Memory B cell (primary cell): ENCODE measurements at places on chromosomes 11 and 22.

DNA sequence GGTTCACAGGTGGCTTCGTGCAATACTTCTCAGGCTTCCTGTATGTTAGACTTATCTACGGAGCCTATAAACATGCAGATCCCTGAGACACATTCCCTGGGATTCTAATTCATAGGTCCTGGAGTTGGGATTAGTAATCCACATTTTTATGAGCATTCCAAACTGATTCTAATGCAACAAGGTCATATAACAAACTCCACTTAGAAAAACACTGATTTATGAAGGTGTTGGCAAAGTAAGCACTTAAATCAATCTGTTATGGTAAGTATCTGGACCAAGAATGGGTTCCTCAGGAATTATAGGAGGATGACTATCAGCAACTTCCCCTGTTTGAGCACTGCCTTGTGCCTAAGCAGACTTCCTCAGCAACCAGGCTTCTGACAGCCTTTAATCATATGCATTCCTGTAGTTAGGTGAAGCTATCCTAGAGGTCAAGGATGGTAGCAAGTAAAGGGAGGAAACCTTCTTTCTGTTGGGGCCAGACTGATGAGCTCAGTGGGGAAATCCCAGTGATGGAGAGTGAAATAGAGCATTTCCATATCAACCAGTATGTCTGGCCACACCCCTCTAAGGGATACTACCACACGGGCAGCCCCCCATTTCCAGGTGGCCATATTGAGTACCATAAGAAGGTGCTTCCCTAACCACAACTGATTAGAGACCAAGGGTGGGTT, 89.6 kb downstream of the RASSF10 start:
- no peak for DNase-seq

DNA sequence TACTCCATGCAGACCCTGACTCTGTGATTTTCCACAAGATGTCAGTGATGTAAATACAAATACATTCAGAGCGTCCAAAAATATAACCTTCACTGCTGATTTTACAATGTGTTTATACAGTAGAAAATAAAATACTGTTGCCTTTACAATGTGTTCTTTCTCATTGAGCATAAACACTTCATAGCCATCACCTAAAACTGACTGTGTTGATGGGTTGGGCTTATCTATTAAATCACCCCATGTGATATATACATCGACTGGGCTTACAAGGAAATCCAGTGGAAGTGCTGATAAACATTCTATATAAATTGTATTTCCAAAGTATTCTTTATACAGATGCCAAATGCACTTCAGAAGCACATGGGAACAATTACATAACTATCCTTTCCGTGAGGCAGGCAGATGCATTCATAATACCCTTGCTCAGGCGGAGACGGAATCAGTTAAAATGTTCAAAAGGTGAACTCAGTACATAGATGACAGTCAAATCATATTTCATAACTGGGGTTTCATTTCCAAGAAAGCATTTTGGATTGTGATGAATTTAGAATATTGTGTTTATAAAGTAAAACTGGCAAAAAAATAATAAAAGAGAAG, 27.7 kb downstream of the DDI1 start:
- DNase-seq = no peak

DNA sequence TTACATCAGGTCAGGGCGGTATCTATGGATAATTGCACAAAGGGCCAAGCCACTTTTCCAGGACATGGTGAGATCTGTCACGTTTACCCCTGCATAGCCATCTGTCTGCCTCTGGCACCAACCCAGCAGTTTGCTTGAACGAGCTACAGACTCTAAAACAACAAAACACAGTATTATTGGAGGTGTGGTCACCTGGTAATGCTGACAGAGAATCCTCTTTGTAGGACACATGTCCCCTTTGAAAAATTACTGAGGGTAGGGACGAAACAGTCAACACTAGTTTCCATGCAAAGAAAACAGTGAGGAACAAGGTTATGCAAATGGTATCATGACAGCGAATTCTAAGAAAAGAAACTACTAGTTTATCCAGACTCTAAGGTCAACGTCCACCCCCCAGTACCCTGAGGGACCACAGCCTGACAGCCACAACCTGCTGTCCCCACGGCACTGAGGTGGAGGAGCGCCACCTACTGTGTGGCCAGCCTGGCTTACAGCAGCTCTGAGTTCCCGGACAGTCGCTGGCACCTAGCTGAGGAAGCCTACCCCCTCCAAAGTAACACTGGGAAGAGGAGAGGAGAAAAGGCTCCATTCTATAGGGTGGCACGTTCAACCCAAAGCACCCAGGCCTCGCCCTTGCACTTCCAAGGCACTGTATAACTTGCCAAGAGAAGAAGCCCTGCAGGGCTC, 117.4 kb upstream of the BID start:
- DNase-seq = no peak

DNA sequence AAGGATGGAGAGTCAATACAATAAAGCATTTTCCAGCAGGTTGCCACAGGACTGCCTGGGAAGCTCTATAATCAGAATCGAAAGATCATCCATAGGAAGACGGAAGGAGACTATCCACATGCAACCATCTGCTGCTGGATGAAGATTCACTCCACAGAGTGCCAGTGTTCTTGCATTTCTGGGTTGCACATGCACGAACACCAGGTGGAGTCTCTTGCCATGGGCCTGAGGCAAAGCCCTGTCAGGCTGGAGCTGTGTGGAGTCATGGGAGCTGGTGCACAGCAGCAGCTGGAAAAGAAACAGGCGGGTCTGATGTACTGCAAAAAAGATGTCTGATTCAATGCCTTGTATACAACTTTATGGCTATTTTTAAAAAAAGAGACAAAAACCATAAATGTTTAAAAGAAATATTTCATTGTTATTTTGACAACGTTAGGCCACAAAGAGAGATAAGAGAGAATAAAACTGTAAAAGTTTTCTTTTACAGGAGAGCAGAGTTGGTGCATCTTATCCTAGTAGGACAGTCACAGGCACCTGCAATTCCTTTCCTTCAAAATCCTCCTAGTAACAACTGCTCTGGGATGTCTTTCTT, 12.9 kb upstream of the FAT3 start:
- no peak for DNase-seq

DNA sequence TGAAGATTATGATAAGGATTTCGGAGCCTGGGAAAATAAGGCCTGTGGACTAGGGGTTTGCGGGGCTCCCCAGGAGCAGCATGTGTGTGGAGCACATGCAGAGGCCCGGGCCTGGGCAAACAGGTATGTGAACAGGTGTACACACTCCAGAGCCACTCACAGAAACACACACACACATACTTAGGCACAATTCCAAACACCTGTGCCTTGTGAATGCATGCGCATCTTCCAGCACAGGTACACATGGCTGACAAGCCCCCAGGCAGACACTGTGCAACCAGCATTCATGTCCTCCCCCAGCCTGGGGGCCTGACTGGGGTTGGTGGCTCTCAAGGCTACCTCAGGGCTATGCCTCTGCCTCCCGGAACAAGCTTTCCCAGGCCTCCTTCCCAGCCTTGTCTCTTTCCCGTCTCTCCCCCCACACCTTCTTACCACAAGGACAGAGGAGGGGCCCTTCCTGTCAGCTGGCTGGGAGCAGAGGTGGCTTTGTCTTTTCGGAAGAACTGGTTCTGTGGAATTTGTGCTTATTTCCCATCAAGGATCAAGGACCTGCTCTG, 2.6 kb upstream of the P2RY6 start:
- no peak for DNase-seq

DNA sequence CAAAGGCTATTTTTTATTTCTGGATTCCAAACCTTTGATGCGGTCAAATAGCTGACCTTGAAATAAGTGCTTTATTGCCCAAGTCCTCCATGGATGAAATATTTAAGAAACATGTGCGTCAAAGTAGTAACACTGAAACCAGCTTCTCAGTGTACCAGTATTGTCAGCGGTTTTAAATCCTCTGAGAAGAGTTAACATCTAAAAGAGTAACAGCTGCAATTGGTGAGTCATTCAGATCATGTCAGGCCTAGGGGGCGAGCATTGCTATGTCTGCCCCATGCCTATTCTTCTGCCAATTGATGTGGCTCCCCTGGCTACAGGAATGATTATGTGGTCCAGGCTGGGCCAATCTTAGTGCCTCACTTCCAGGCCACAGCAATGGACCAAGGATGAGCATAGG, 263.3 kb upstream of the SORL1-AS1 start:
- DNase-seq = no peak

DNA sequence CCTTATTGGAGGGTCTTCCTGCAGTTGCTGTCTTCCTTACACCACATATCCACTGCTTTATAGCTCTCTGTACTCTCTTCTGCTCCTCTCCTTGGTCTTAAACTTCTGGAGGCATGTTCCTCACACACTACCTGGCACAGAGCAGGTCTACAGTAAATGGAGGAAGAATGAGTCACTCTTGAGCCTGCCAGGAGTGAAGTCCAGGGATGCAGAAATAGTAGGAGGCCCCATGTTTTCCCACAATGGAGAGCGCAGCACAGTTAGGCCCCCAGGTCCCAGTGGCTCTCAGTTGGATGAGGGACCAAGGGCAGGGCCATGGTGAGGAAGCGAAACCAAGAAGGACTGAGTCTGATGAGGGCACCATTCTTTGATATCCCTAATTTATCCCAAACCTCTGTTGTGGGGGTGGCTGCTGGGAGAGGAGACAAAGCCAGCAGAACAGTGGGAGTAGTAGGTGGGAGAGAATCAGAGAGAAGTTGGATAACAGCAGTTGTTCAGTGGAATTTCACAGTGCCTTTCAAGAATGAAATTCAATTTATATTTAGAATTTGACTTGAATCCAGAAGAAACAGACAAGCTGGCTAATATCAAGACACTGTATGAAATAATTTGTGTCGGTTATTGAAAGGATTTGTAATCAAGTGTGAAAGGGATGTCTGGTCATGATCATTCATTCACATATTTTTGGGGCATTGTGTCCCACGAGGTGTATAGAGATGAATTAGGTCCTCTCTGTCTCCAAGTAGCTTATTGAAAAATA, 187.8 kb downstream of the HIPK3 start:
- no peak for DNase-seq

- no peak for DNase-seq
These were observed 31.7 kb upstream of the RBX1 start for GRCh38 chr22:40919446-40919845.

DNA sequence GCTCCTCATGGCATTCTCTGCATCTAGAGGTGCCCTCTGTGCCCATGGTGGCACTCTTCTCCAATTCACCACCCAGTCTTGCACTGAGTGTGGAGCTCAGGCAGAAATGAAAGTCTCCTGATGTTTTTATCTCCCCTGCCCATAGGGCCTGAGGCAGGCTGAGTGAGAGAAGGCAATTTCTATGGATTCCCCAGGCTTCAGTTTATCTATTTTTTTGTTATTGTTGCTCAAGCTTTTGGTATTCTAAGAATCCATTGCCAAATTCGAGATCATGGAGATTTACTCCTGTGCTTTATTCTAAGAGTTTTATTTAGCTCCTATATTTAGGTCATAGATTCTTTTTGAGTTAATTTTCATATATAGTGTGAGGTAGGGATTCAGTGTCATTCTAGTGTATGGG, 40.7 kb downstream of the TSPAN18 start:
- DNase-seq = no peak

- DNase-seq = no peak
These were observed 60.9 kb downstream of the KDM2A start for GRCh38 chr11:67179892-67180490.

DNA sequence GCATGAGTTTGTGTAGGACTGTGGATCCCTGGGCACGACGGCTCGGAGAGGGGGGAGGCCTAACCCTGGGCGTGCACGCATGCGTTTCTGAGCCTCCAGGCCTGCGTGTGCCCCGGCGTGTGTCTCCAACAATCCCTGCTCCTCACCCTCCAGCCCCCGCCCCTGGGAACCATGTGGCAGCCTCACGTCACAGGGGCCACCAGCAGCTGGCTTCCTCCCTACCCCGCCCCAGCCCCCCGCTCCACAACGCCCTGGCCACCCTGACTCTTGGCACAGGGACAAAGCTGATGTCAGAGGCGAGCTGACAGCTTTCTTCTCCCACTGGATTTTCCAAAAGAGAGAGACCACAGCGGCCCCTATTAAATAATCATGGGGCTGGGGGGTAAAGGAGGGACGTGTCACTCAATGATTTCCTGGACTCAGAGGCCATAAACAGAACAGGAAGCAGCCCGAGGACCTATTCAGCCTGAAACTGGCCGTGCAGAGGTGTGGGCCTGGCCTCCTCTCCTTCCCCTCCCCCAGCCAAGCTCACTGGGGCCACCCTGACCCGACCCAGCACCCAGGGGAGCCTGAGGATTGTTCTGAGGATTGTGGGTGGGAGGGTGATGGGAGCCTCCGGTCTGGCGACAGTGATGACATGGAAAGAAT, 6.8 kb upstream of the LIF start:
- DNase-seq = no peak

DNA sequence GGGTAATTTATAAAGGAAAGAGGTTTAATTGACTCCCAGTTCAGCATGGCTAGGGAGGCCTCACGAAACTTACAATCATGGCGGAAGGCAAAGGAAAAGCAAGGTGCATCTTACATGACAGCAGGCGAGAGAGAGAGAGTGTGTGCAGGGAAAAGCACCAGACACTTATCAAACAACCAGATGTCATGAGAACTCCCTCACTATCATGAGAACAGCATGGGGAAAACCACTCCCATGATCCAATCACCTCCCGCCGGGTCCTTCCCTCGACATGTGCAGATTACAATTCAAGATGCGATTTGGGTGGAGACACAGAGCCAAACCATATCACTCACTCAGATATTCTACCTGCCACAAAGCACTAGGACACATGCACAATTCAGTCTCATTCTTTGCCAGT, 48.1 kb upstream of the HMGXB4 start:
- no peak for DNase-seq

- peak; percentile 7 for DNase-seq
These were observed at the start of gene ABCG4 for GRCh38 chr11:119149018-119149785. Gene ABCG4 (plus strand): TSS chr11:119149052. CDS start chr11:119149966, 914 bp downstream.

- no peak for DNase-seq
These were observed 41.8 kb upstream of the TH start for GRCh38 chr11:2213384-2213842.

DNA sequence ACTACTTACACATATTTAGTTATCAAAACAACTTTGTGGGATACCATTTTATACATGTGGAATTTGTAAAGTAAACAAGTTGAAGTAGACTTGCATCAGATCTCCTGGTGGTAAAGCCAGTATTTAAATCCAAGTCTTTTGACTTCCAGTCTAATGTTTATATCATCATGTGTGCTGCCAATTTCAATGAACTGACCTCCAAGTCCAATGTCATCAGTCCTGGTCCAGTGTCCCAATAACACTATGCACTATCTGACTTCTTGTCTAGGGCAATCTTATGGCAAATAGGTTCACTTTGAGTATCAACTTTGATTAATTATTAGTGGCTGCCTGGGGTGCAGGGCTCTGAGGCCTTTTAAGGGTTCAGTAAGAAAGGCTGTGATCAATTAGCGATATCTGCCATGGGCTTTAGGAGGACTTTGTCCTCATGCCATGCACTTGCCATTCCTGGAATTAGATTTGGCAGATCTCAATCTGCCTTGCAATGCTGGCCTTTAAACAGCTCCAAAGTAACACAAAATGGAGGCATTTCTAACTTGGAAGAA, 9.6 kb upstream of the PTS start:
- no peak for DNase-seq

GRCh38 chr11:79461144-79461543, 20.3 kb upstream of the TENM4 start:
- no peak for DNase-seq
